ENCODE measurements at places on chromosomes 2 and 18.
A peak's percentile ranks its signal among the peaks of the same experiment; 100 is the strongest.

- H3K27ac ChIP-seq: peak overlapping the region; percentile 13
- peaks cover 25% of the 10 kb centered on the region for H3K4me1 ChIP-seq
These were observed 21.7 kb upstream of the POLI start for GRCh38 chr18:54247511-54248175.

DNA sequence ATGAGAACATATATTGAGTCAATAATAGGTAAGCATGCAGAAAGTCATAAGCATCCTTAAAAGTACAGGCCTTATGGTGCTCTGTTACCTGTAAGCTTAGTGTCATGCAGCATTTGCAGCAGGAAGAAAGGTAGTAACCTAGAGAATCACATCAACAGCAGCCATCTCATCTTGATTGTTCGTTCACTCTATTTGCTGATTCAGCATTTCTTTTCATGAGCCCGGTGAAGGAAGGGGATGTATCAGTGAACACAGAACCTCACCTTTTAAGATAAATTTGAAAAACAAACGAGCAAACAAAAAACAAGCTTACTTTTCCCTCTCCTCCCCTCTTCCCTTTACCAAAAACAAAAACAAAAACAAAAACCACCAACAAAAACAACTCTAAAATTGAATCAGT lies 89.9 kb downstream of the MIB1 start:
- no peak overlapping the region for H3K27ac ChIP-seq
- no peak for DNase-seq
- no peaks in the 10 kb centered on the region for H3K27me3 ChIP-seq
- H3K4me1 ChIP-seq: no peaks in the 10 kb centered on the region
- H3K4me3 ChIP-seq: no peak overlapping the region

DNA sequence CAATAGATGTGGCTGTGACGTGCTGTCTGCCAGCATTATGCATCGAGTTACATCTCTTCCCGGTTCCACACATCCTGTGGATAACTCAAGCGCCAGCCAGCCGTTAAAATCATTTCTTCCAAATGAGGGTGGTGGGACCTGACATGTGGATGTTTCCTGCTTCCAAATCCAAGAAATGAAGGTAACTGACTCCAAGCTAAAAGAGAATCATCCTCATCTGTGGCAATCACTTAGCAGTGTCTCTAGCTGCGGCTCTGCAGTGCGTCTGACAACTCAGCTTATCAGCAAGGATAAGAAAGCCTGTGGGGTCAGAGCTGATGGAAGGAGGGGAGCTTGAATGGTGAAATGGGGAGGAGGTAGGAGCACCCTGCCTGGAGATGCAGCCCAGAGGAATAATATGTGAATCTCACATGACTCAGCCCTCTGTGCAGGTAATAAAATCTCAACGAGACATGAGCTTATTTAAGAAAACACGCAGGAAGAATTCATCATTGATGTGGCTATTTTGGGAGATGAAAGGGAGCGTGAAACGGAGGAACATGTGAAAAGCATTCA lies 382.2 kb upstream of the TRIB2 start:
- H3K4me3 ChIP-seq: no peak overlapping the region
- H3K4me1 ChIP-seq: no peaks in the 10 kb centered on the region
- peaks cover 2% of the 10 kb centered on the region for H3K27me3 ChIP-seq
- H3K36me3 ChIP-seq: no peaks in the 10 kb centered on the region
- no peak for DNase-seq

DNA sequence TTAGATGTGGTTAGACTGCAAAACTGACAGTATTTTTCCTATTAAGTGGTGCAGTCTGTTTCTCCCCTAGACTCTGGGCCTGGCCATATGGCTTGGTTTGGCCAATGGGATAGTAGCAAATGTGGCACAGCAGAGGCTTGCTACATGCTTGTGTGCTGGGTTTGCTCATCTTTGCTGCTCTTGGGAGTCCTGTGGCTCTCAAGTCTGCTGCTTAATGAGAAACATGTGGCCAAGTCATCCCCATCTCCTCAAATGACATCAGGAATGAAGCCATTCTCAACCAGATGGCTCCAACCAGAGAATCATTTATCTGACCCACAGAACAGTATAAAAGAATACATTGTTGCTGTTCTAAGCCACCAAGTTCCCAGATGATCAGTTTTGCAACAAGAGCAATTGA lies 57.1 kb upstream of the PAX3 start:
- H3K27ac ChIP-seq: no peak overlapping the region
- peaks cover 4% of the 10 kb centered on the region for H3K4me1 ChIP-seq
- H3K36me3 ChIP-seq: no peaks in the 10 kb centered on the region
- H3K27me3 ChIP-seq: peaks cover 1% of the 10 kb centered on the region
- DNase-seq: no peak

- H3K27ac ChIP-seq: peak overlapping the region; percentile 61
- H3K4me1 ChIP-seq: peaks cover 33% of the 10 kb centered on the region
- H3K4me3 ChIP-seq: peak overlapping the region; percentile 97
- DNase-seq: no peak
- H3K36me3 ChIP-seq: peaks cover 4% of the 10 kb centered on the region
These were observed 2.1 kb downstream of the HK2 start for GRCh38 chr2:74835831-74836674.

DNA sequence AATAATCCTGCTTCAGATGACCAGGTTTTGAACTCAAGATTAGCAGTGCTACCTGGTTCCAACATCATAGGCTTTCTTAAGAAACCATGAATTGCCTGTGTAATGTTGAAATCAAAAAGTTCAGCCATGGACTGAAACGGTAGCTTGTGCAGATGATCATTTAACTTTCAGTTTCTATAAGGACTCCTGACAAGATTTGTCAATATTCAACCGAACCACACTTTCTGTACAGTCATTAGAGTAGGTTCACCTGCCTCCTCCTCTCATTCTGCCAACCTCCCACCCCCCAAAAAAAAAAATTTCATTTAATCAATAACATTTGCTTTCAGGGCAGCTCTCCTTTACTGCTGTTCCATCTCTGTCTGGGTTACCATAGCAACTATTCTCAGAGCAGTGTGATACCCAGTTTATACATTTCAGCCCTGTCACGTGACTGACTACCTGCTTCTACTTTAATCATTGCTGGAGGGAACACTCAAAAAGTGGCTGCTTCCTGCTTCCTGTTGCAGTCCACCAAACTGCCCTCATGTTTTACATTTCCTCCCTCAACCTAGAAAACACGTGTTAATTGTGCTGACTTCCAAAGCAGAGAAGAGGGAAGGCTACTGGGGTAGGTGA lies 275.5 kb downstream of the SS18 start:
- no peak overlapping the region for H3K27ac ChIP-seq
- no peak for DNase-seq
- peaks cover 3% of the 10 kb centered on the region for H3K27me3 ChIP-seq

GRCh38 chr18:55384551-55385275 lies 203.3 kb downstream of the TCF4 start:
- H3K4me3 ChIP-seq: no peak overlapping the region
- H3K36me3 ChIP-seq: peaks cover 7% of the 10 kb centered on the region
- DNase-seq: peak; percentile 64
- peak overlapping the region; percentile 48 for H3K27ac ChIP-seq

GRCh38 chr2:37843556-37843955 lies 81.5 kb upstream of the RMDN2 start:
- peaks cover 3% of the 10 kb centered on the region for H3K27me3 ChIP-seq
- H3K27ac ChIP-seq: no peak overlapping the region
- no peak overlapping the region for H3K4me3 ChIP-seq

GRCh38 chr18:64809801-64810200 lies 660.9 kb upstream of the LINC00305 start:
- no peaks in the 10 kb centered on the region for H3K27me3 ChIP-seq
- H3K27ac ChIP-seq: no peak overlapping the region
- no peaks in the 10 kb centered on the region for H3K4me1 ChIP-seq

GRCh38 chr18:75586130-75586889 lies 158.8 kb upstream of the SMIM21 start:
- DNase-seq: no peak
- H3K27ac ChIP-seq: no peak overlapping the region
- no peak overlapping the region for H3K4me3 ChIP-seq
- peaks cover 2% of the 10 kb centered on the region for H3K27me3 ChIP-seq
- H3K36me3 ChIP-seq: no peaks in the 10 kb centered on the region
- H3K4me1 ChIP-seq: no peaks in the 10 kb centered on the region
